ENCODE measurements at places on chromosomes 13 and 19.

DNA sequence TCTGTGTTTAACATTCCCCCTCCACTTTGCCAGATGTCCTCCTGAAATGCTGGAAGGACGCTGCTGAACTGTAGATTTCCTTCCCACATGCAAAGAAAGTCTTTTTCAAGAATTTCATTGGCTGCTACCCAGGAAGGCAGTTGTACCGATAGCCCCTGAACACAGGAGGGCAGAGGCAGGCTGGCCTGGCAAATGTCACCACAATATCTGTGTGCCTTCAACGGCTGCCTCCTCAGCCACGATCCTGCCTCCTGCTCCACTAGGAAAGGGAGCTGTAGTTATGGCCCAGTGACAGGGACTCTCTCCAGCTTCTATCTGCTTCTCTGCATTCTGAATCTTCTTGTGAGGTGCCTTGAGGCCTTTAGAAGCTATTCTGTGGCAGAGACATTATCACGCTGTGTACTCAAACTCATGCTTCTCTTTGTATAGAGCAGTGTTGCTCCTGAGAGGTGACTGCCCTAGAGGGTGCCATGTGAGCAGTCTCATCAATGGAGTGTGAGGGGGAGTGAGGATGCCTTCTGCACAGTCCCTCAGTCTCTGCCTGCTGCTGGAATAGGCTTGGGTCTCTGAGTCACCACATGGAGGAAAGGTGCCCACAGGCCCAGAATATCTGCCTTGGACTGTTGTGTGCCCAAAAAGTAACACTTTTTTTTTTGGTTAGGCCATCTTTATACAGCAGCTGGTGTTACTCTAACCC is 279.8 kb downstream of the DNAJC15 start:
- DNase-seq, result no peak

DNA sequence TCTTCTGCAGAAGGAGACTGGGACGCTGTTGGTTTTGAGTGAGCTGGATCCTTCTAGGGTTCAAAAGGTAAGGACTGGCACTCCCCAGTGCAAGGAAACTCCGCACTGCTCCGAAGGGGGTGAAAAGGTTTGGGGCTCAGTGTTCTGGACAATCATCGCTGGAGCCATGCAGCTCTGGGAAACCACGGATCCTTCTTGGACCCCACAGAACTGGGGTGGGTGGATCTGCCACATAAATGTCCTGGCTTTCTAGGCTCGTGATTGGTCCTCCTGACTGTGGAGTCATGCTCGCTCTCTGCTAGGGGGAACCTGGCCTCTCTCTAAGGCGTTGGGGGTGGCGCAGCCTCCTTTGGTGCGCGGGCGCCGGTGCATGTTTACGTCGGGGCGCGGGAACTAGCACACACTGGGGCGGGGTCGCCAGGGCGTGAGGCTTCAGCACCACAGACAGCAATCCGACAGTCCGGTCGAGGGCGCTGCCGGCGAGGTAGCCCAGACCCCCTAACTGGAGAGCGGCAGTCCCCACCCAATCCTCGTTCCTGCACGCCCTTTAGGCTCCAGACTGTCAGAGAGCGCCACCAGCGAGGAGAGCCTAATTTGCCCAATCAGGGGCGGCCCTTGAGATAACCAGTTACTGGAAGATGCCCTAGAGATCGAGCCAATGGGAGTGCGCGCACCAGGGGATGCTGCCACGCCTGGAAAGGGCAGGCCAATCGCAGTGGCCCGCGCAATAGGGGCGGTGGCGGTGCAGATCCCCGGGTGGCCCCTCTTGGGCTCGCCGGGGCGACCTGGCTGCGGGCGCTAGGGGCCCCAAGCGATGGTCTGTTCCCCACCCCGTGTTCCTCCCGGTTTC is 913 bp upstream of the ELAVL3 start:
- DNase-seq, result no peak

- no peak for DNase-seq
Observed at GRCh38 chr19:51227966-51228365, 3.1 kb downstream of the CD33 start.

- DNase-seq, result no peak
Observed at GRCh38 chr19:48239582-48240141, 16.1 kb downstream of the CARD8 start.

DNA sequence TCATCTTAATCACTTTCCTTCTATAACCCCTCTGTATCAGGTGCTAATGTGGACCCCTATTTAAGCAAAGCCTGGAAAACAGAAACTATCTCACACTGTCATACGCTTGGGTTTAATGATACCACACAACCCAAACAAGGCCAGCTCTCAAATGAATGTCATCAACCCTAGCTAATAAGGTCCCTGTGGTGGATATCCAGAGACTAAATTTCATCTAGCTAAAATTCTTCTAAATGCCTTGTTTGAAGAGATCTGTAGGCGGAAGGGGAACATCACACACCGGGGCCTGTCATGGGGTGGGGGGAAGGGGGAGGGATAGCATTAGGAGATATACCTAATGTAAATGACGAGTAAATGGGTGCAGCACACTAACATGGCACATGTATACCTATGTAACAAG is 95.5 kb downstream of the FOXO1 start:
- DNase-seq, result no peak

DNA sequence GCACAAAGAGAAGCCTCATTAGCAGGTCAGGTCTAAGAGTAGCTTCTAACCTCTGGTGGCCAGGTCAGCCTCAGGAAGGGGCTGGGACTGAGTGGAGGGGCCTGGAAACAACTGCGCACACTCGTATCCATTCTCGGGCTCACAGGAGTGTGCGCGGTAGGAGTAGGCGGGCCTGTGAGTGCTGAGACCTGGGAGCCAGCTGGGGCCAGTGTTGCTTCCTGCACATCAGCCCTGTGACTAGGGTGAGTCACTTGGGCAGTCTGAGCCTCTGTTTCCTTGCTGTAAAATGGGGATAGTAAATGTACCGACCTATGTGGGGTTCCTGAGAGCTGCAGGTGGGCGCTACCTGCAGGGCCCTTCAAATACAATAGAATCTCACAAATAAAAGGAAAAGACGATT is 26.9 kb downstream of the SIN3B start:
- no peak for DNase-seq

GRCh38 chr13:84684048-84684662 is 801.9 kb upstream of the SLITRK1 start:
- DNase-seq, result no peak

DNA sequence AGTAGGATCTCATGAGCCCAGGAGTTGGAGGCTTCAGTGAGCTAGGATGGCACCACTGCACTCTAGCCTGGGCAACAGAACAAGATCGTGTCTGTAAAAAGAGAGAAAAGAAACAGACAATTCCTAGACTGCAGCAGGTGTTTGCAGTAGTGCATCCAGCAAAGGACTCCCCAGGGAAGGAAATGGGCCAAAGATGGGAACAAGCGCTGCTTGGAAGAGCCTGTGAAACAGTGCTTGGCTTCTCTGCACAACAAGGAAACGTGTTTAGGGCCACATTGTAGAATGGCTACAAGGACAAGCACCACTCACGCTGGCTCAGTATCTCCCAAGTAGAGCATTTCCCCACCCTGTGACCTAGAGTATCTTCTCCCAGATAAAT is 35.5 kb upstream of the LDLR start:
- DNase-seq, result no peak

- no peak for DNase-seq
Observed at GRCh38 chr13:27137759-27138158, 33.9 kb downstream of the USP12 start.

DNA sequence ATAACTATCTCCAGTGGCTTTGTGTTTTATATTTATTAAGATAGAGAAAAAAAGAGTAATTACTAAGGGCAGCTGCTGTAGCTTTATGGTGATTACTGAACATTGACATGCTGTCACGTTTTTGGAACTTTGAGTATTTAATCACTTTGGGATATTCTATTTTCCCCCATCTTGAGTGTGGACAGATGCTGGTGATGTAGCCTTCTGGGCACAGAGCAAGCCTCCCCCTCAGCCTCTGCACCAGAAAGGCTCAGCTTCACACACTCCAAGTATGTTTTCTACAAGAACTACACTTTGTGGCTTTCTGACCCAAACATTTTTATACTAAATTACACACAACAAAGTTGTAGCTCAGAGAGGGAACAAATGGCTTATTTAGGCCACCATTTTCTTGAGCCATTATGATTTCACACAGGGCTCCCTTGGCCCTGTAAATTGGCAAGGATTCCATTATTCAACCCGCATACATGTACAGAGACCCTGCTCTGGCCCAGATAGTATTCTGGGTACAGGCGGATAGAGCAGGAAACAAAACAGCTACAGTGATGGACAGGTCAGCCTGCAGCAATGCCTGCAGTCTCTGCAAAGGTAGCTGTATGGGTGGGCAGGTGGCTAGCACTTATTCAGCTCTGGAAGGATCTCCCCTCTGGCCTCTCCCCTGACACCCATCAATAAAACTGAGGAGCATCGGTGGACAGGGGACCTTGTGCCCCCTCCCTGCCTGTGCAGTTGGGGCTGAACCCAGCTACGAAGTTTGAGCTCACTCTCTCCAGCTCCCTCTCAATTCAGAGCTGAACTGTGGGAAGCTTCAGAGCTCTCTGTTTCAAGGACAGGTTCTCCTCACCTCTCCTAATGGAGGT is 1.3 kb downstream of the ALOX5AP start:
- no peak for DNase-seq

DNA sequence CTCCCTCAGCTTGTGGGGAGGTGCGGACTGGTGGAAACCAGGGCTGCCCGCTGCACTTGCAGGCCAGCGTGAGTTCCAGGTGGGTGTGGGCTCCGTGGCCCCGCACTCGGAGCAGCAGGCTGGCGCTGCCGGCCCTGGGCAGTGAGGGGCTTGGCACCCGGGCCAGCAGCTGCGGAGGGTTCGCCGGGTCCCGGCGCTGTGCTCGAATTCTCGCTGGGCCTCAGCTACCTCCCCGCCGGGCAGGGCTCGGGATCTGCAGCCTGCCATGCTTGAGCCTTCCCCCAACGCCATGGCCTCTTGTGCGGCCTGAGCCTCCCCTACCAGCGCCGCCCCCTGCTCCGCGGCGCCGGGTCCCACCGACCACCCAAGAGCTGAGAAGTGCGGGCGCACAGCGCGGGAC is 71.6 kb upstream of the ADGRL1 start:
- no peak for DNase-seq

- no peak for DNase-seq
Observed at GRCh38 chr13:73943965-73944233, 190.3 kb downstream of the KLF12 start.

- DNase-seq, result no peak
Observed at GRCh38 chr13:112532837-112533745, 54.9 kb downstream of the TUBGCP3 start.

DNA sequence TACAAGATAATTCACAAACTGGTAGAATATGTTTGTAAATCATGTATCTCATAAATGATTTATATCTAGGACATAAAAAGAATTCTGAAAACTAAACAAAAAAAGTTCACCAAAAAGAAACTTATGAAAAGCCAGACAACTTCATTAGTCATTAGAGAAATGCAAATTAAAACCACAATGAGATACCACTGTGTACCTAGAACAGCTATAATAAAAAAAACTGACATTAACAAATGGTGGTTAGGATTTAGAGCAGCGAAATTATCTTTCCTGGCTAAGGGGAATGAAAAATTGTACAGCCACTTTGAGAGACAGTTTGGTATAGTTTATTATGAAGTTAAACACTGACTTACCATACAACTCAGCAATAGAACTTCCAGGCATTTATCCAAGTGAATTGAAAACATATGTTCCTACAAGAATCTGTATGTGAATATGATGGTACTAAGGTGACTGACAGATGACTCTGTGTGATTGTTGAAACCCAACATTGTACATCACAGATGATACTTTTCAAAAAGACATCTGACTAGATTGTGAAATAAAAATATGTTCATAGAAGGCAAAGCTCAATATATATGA is 41.8 kb downstream of the UGGT2 start:
- DNase-seq, result no peak

Measured in omental fat pad (tissue), 4 donors.